HepG2 (cell line): ENCODE measurements at places on chromosomes 5 and 9.

GRCh38 chr5:158351485-158352125 lies 492.7 kb upstream of the CLINT1 start:
- no peak for DNase-seq

GRCh38 chr5:80213466-80213865 lies 42.4 kb downstream of the SERINC5 start:
- DNase-seq, result no peak

- DNase-seq, result no peak
Observed at GRCh38 chr9:125180876-125181275, 8.7 kb downstream of the PPP6C start.

- DNase-seq, result no peak
Observed at GRCh38 chr5:179321206-179321987, 23.9 kb downstream of the ADAMTS2 start.
